ENCODE measurements at places on chromosomes 5 and 9.

- no peak for DNase-seq
Measured at GRCh38 chr9:84615544-84615943, 54.0 kb upstream of the NTRK2 start.

DNA sequence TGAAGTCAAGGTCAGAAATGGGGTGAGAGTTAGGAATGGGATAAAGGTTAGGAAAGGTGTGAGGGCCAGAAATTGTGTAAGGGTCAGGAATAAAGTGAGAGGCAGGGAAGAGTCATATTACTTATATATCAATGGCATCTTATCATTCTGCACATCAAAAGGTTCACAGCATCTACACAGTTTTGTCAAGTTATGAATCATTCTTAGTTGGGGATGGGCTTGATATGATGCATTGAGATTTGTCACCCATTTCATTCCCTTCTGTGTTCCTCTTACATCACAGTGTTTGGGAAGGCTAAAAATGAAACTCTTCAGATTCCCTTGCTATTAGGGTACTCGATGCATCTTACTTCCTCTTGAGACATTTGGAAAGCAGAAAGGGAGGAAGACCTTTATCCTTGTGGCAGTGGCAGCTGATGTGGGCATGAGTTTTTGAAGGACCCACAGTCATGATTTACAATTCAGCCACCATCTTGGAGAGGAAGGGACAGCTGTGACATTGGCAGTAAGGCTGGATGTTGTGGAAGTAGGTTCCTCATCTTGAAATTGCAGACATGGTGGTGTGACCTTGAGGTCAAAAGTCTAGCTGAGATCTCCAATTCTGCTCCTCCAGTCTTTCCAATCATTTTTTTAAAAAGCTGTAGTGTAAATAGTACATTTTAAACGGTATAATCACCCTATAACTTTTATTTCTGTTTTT, 24.2 kb upstream of the NPR3 start:
- no peak for DNase-seq

DNA sequence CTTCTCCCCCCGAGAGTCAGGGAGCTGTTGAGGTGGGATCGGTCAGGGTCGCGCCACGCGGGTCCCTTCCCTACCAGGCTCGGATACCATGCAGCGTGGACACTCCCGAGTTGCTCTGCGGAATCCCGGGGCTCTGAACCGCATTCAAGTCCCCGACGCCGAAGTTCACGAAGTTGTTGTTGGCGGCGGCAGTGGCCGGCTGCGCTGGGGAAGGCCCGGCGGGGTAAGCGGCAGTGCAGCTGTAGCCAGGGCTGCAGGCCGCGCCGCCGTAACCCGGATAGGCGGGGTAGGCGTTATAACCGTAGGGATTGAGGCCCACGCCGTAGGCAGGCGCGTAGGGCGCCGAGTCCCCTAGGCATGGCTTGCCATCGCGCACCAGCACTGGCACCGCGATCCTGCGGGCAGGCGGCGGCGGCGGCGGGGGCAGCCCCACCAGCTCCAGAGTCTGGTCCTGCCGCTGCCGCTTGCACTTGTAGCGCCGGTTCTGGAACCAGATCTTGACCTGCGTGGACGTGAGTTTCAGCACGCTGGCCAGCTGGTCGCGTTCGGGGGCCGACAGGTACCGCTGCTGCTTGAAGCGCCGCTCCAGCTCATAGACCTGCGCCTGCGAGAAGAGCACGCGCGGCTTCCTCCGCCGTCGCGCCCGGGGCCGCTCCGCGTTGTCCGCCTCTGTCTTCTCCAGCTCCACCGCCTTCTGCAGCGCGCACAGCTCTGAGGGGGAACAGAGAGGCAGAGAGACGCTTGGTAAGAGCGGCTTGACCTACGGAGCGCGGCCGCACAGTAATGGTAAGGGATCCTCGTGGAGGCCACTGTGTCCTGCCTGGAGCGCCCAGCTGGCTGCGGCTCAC, 2.3 kb downstream of the NKX2-5 start:
- peak; percentile 10 for DNase-seq

DNA sequence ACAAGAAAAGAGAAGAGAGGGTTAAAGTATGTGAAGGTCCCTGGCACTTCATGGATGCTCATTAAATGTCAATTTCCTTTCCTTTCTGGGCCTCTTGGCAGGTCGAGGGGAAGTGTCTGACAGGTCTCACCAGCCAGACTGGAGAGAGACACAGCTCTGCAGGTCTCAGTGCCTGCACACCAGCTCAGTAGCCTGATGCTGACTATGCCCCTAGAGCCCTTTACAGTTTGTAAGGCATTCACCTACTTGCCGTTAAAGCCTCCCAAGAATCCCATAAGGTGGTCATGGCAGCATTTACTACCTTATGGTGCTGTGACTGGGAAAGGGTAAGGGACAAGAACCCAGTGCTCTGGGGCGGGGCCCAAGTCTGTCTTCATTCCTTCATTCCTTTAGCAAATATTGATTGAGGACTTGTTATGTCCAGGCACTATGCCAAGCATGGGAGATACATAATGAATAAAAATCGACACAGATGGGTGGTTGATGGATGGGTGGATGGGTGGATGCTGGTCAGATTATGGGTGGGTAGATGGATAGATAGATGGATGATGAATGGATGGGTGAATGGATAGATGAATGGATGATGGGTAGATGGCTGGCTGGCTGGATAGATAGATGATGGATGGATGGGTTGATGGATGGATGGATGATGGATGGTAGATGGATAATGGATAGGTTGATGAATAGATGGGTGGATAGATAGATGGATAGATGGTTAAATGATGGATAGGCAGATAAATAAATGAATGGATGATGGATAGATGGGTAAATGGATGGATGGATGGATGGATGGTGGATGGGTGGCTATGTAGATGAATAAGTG, 21.3 kb upstream of the KIF12 start:
- DNase-seq = no peak

DNA sequence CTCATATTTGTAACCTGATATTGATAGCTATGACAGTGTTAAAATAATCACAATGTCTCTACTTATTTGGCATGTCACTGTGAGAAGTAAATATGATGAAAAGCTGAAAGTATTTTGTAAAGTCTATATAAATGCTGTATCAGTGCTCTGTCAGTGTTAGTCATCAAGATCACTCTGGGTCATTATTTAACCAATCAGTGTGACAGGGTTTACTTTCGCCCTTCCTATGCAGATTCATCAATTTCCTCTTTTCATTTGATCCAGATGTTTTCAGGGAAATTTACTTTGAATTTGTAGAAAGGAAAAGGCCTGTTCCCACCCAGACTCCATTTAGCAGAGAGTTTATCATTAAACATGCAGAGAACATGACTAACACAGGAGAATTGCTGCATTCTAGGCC, 9.9 kb upstream of the PCSK5 start:
- DNase-seq = peak; percentile 2

GRCh38 chr5:137563646-137564397, 64.7 kb upstream of the SPOCK1 start:
- peak; percentile 74 for DNase-seq

- peak; percentile 61 for DNase-seq
Measured at GRCh38 chr9:35616681-35617459, 1.3 kb downstream of the CD72 start.

- DNase-seq = no peak
Measured at GRCh38 chr5:147075187-147075586, 159.6 kb upstream of the STK32A start.

DNA sequence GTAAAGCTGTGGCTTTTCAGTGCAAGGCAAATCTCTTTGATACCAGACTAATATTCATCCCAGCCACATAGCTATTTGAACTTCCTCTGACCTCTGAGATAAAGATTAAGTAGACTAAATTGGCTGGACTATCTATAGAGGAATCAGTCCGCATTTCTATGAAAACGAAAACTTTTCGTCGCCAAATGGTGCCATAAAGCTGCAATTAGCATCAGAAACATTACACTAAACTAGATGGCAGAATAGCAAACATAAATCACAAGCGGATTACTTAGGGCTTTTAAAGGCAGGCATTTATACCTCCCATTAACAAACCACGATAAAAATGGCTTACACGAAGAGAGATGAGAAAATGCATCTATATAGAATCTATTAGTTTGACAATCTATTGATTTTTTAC, 1009.7 kb upstream of the CDH6 start:
- DNase-seq = no peak

- peak; percentile 30 for DNase-seq
Measured at GRCh38 chr5:61228229-61228628, 66.0 kb upstream of the SMIM15 start.

DNA sequence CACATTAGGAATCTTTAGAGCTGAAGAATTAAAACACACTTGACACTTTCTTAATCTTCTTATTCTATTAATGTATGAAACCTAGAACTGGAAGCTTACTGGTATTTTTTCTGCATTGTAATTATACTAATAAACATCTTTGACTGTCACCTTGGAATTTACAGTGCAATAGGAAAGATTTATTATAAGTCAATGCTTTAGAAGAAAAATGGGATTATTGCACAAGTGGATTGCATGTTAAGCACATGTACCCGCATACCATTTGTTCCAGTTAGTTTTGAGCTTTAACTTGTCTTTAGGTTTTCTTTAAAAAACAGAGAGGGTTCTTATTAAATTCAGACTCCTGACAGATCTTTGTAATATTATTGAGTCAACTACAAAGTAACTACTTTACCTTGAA, 278.5 kb downstream of the CCDC171 start:
- peak; percentile 2 for DNase-seq

DNA sequence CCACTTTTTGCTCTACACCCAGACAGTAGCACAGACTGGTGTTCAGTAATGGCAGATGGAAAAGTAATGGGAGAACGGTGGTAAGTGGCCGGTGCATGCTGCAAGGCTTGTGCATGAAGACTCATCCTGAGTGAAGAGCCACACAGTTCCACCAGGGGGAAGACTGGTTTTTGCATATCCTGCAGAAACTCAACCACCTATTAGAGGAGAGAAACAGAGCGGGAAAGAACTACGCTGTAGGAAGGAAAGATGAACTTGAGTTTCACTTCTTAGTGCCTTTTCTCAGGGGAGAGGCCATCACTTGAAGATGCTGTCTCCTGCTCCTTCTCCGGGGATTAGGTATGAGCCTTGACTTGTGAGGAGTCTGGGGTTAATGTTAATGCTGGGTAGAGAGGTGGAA, 9.4 kb upstream of the PRSS3 start:
- no peak for DNase-seq

GRCh38 chr9:123268199-123268464, 254 bp downstream of the STRBP start:
- DNase-seq = no peak

GRCh38 chr5:78613151-78613533, 35.4 kb downstream of the LHFPL2 start:
- DNase-seq = no peak

DNA sequence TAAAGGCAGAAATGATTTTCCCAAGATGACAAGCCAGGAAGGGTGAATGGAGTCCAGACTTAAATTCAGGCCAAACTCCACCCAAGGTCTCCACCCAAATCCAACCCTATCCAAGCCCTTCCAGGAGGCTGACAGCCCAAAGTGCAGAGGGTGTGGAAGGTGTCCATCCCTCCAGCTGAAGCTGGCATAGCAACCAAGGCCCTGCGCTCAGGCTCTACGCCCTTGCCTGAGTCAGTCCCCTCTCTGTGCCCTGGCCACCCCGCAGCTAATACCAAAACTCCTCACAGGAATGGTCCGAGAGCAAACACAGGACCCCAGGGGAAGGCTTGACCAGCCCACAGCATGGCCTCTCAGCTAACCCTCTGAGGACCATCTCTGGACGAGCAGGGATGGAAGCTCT, 2.1 kb downstream of the SEPTIN8 start:
- DNase-seq = no peak

- no peak for DNase-seq
Measured at GRCh38 chr5:147382776-147383175, 127.1 kb downstream of the DPYSL3 start.

DNA sequence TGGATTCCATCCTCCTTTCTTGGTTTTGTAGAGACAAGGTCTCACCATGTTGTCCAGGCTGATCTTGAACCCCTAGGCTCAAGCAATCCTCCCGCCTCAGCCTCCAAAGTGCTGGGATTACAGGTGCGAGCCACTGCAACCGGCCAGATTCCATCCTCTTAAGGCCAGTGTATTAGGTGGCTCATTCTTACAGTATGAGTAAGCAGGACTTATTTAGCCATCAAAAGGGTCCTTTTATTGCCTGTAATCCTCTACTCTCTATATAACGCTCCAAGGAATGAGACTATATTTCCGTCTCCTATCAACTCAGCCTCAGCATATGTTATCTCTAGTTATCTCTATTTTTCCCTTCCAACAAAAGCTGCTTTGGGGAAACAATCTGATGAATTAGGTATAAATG, 3.0 kb upstream of the ERBIN start:
- DNase-seq = peak; percentile 41

GRCh38 chr5:139486201-139486600, 3.6 kb upstream of the STING1 start:
- DNase-seq = no peak

DNA sequence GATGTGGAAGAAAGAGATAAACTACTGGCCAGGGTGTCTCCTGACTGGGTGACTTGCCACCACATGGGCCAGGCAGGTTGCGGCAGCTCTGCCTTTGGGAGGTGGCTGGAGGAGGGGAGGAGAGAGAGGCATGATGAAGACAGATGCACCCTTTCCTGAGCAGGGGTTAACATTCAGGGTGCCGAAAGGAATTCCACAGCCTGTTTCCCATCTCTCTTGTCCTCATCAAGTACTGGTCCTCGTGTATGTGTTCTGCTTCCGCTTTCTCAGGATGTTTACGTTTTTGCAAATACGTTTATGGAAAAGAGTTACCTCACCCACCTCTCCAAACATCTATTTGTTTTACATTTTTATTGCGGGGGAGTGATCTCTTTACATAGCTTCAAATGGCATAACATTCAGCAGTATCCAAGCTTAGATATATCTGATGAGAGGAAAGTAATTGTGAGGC, 73.4 kb downstream of the C9orf85 start:
- DNase-seq = no peak

- DNase-seq = no peak
Measured at GRCh38 chr9:133779081-133779480, 40.9 kb upstream of the SARDH start.

- DNase-seq = peak; percentile 24
Measured at GRCh38 chr5:127227881-127228280, 62.7 kb upstream of the MEGF10 start.

DNA sequence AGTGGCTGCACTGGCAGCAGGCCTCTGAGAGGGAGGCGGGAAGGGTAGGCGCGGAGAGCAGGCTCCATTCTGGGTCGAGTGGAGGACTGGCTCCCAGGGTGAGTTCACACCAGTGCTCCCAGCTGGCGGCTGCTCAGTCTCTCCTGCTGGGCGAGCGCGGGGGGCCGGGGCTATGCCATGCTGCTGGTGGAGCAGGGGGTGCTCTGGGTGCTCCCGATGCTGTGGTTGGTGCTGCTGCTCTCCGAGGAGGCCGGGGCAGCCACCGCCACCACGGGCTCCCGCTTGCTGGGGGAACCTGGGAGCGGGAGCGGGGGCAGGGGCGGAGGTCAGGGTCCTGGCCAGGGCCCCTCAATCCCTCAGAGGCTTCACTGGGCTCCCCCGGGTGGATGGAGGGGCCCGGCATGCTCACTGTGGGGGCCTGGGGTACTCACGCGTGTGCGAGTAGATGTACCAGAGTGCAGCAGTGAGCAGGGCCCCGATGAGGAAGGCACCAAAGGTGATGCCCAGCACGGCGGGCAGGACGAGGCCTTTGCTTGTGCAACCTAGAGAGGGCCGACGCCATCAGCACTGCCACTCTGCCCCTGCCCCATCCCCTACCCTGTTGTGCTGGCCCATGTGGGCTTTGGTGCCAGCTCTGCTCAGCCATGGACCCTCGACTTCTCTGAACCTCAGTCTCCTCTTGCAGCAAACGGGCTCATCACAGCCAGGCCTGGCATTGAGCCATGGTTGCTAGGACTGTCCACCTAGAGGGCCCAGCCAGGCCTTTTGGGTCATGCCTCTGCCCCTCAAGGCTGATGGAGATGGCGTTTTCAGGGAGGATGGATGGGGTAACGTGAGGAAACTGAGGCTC, 13.1 kb downstream of the FPGS start:
- no peak for DNase-seq

Data from fibroblast of lung (primary cell).